Suppressor macrophage (primary cell): ENCODE measurements at places on chromosomes 6 and 20.

DNA sequence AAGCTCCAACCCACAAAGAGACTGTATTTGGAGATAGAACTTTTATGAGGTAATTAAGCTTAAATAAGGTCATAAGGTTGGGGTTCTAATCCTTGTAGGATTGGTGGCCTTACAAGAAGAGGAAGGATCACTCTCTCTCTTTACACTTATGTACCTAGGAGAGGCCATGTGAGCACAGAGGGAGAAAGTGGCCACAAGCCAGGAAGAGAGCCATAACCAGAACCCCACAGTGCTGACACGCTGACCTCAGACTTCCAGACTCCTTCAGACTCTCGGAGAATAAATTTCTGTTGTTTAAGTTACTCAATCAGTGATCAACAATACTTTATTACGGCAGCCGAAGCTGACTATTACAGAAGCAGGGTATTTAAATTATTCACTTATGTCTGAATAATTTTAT, 430.5 kb upstream of the EPHA7 start:
- DNase-seq = no peak

DNA sequence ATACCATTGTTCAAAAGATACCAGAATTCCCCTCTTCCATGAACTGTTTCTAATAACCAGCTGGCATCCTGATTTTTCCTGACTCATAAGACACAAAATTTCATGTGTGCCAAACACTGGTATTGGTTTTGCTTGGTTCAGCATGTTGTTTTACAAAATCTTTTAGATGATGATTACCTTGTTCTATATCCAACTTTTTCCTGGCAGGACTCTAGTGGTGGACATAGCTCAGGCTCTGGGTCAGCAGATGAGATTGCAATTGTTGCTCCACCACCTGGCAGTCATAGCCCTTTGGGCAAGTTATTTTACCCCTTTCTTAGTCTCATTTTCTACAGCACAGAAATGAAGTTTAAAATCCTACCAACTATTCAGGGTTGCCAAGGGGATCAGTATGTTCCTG, 6.2 kb downstream of the TRIM38 start:
- DNase-seq = no peak

GRCh38 chr20:56780266-56780665, 151.2 kb downstream of the TFAP2C start:
- DNase-seq = no peak

- DNase-seq = no peak
Observed at GRCh38 chr6:97040355-97040860, 115.9 kb downstream of the KLHL32 start.

DNA sequence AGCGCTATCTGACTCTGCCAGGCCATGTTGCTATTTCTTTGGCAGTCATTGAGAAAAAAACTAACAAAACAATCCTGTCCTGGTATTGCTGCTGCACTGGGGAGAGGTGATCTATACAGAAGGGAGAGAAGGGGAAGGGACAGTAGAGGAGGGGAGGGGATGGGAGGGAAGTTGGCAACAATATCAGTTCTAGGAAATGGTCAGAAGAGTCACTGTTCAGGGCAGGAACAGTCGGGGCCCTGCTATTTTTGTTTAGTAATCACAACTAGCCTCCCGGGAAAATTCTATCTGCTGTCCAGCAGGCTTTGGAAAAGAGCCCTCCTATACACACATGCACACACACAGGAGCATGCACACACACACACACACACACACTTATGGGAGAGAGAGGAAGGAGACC, 142.3 kb upstream of the CARMIL1 start:
- DNase-seq = no peak

- no peak for DNase-seq
Observed at GRCh38 chr20:47627540-47627939, 125.9 kb downstream of the NCOA3 start.

DNA sequence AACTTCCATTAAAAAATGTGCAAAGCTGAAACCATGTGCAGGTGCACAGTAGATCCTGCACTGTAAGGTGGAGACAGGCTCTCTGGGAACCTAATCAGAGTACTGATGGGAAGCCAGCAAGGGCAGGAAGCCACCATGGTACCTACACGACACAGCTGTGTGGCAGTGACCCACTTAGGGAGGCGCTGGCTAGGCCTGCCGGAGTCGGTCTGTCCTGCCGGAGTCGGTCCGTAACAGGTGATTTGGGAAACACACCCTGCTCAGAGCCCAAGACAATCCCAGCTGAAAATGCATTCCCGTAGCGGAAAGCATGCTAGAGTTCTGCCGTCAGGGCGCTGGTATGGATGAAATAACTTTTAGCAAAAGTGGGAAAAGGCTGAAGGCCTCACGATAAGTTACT, 17.2 kb downstream of the TXNDC5 start:
- DNase-seq = no peak
